Fibroblast of skin of left quadriceps (primary cell): ENCODE measurements at places on chromosomes 3 and 15.

DNA sequence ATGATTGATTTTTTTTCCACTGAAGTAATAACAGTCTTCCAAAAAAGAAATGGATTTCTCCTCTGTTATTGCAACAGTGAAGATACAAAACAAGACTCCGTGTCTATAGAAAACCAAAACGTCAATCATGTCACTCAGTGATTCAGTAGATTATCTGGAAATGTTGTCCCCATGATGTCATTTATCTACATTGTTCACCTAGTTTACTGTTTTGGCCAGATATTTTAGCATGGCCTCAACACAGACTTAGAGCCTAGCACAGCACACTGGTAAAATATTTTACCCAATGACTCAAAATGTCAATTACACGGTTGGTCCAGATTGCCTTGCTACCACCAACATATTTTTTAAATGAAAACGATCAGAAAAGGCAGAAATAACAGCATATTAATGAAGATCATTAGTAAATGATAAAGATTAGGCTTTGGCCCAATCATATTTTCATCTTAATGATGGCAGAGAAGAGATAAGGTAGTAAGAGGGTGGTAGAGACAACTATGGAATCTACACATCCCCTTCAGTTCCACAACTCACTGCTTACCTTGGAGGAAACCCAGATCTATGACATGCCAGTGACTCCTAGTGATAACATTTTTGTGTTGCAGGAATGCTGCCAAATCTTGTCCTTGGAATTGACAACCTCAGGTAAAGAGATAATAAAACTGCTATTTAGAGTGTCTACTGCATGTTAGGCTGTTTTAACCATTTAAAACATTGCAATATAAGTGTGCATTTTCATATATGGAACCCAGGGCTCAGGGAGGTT is 347.7 kb upstream of the ARPP21 start:
- no peak for DNase-seq

- no peak for DNase-seq
Observed at GRCh38 chr15:31483986-31484951, 157.6 kb downstream of the KLF13 start.

GRCh38 chr3:129003578-129004112 is 2.5 kb downstream of the EFCC1 start:
- no peak for DNase-seq

GRCh38 chr15:42772901-42773300 is 36.0 kb upstream of the CDAN1 start:
- no peak for DNase-seq

DNA sequence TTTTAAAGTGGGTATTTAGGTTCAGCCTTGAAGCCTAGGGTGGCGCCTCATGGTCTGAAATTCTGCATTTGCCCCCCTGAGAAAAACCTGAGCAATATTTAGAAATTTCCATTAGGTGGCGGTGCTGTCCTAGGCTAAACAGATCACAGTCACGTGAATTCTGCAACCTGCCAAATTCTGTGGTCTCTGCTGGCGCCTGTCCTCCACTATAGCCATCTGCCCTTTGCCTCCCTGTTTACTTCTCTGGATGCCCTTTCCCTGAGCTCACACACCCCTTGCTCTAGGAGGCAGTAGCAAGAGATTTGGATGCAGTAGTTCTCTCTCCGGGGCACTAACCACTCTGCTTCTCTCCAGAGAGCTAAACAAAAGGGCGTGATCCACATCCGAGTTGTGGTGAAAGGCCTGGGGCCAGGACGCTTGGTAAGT is 9.1 kb downstream of the MRPS11 start:
- no peak for DNase-seq

DNA sequence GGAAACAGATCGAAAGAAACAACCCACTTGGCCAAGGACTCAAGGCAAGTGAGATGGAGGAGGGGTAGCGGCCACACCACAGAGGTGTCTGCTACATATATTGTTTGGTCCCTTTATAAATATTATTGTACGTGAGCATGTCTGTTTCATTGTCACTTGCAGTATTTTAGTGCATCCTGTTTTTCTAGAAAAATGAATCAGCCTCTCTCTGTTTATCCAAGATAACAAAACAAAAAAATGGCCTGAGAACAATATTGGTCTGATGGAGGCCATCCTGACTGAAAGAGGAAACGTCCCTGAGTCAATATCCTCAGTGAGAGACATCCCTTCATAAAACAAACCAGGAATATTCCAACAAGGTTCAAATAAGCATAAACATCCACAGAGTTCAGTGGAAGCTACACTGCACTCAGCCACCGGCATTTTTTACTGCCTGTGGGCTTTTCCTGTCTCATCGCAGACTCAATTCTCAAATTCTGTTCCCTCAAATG is 42.0 kb downstream of the WWTR1 start:
- no peak for DNase-seq

DNA sequence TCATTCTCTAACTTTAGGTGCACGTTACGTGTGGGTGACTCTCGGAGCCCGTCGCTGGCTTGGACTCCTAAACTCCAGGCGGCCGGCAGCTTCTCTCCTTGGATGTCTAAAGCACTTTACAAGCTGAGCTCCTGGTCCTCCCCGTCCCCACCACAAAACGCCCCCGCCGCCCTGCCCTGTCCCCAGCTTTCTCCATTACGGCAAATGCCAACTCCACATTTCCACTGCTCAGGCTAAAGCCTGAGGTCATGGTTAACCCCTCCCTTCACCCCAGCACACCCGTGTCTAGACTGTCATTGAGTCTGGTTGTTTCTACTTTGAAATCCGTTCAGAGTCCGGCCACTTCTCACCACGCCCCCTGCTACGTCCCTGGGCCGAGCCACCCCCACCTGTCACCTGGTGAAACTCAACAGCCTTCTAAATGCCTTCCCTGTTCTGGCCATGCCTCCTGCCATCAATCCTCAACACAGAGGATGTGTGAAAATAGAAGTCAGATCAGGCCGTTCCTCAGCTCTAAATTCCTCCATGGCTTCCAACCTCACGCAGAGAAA is 8.1 kb upstream of the PCSK6 start:
- DNase-seq = no peak

DNA sequence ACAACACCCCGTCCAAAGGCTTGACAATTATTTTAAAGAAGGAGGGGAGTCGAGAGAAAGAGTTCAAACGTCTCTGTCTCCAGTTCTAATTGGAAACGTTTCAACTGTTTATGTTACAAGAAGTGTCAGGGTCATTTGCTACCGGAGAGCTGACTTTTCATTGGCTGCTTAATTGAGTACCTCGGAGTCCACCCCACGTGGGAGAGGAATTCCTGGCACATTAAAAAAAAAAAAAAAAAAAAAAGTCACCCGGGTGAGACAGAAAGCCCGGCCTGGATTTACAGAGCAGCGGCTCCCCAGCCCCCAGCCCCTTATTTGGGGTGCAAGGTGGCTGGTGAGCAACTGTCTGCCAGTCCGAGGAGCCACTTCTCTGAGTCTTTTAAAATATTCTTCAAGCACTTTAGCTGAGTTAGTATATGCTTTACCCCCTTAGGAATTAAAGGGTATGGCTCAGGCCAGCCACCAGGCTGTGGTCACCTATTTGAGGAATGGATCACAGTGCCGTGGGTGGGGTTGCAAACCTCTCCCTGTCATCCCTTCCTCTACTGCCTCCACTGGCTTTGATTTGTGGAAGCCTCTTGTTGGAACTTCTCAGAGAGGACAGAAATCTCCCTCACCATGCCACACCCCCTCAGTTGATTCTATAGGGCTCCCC is 3.9 kb upstream of the TLE3 start:
- peak; percentile 97 for DNase-seq

DNA sequence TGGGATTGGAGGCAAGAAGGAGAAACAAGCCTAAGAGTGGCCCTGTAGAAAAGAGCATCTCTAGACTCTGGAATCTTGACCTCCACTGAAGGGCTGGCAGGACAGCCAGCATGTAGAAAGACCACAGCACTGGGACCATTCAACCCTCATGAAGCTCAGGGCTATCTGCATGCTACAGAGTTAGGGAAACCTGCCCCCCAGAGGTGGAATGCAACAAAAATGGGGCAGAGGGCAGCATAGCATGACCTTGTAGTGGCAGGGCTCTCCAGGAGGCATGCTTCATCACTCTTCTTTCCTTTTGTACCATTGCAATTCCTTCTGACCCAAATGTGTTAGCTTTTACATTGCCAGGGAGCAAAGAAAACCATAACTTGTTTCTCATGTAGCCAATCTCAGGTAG is 445.4 kb downstream of the EPHB1 start:
- no peak for DNase-seq

DNA sequence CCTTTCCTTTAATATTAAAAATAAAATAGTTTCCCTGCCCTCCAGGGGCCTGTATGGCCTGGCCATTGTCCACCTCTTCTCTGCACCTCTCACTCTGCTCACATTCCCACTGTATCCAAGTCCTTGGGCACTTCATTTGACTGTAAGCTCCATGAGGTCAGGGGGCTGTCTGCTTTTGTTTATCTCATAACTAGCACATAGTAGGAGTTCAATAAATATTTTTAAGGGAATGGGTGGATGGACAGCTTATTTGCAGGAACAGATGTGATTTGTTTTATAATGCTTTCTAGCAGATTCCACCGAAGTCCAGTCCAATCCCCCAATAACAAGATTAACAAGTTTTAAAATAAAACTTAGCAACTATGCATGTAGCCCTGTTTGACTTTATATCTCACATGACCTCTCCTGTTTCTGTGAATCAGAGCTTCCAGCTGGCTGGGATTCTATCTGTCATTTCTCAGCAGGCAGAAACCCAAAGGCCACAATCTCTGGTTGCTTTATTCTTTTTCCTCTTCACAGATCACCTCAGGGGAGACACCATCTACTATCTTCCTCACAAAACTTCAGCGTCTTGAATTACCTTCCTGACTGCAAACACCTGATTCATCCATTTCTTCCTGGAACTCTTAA is 123.0 kb upstream of the NR2F2 start:
- no peak for DNase-seq

GRCh38 chr3:120177707-120178306 is 83.6 kb upstream of the GSK3B start:
- DNase-seq = no peak

DNA sequence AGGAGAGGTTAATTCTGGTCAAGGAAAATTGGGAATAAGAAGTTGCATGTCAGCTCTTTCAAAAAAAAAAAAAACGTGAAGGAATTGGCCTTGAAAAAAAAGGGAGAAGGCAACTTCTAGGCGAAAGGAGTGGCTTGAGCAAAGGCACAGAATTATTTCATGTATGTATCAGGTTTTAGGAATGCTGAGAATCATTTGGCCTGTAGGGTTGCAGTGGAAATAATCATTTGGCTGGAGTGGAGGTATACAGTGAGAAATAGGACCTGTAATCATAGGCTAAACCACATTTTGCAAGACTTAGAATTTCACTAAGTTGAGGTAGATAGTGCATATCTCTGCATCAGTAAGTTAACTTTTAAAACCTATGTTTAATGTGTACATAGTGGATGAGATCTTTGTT is 54.9 kb downstream of the EPHA6 start:
- DNase-seq = no peak

- no peak for DNase-seq
Observed at GRCh38 chr15:74800559-74801094, 12.0 kb upstream of the LMAN1L start.

GRCh38 chr15:74724570-74725224 is 631 bp downstream of the CYP1A1 start:
- no peak for DNase-seq

DNA sequence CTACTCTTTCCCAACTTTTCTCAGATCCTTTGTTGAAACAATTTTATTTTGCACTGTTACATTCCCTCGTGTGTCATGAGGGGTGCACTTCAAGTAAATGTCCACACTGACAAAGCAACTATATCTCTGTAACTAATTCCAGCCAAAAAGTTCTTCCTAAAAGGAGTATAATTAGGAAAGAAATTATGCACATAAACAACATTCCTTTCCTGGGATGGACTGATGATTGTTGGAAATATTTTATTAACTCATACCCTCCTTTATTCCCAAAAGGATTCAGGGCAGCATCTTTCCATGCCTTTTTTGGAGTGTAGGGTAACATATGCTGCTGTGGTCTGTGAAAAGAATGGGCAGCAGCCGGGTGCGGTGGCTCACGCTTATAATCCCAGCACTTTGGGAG is 426.1 kb upstream of the THBS1 start:
- no peak for DNase-seq

DNA sequence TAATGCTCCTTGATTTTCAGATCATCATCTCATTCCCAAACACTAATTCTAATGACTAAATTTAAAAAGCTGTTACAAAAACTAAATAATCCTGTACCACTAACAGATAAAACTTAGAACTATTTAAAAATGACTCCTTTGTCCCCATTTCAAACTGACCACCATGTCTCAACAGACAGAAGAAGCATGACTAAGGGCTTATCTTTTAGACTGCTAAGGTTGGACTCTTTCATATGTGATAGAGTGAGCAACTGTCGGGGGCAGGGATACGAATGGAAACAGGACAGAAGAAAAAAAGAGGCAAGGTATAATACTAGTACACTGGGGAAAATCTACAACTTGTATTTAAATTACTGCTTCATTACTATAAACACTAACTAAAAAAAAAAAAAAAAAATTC is 23.3 kb downstream of the SNX4 start:
- DNase-seq = no peak

GRCh38 chr3:31541089-31541488 is 8.4 kb downstream of the STT3B start:
- DNase-seq = no peak

GRCh38 chr3:197446700-197447056 is 109.1 kb downstream of the BDH1 start:
- DNase-seq = no peak

- no peak for DNase-seq
Observed at GRCh38 chr3:149391960-149392359, 14.5 kb upstream of the TM4SF1 start.

DNA sequence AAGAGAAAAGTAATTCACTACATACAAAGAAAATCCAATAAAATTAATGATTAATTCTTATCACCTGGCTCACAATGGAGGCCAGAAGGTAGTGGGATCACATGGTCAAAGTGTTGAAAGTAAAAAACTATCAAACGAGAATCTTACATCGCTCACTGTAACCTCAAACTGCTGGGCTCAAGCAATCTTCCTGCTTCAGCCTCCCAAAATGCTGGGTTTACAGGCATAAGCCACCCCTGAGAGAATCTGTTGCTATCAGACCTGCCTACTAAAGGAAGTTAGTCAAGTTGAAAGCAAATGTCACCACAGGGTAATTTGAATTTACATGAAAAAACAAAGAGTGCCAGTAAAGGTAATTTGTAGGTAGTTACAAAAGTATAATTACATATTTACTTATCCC is 103.3 kb downstream of the PCCB start:
- DNase-seq = no peak

DNA sequence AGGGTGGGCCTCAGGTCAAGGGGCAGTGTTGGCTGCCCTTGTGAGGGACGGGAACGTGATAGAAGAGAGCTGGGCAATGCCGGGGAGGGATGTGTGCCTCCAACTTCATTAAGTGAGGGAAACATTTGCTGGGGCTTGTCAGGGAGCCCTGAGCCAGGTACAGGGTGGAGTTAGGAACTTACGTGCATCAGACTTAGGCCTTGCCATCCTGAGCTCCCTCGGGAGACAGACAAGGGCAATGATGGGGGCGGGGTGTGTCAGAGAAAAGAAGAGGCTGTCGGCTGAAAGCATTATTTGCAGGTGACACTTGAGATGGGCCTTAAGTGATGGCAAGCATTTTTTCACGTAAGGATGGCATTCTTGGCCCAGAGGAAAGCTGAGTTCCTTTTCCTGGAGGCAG is 1.6 kb downstream of the FAM131A start:
- DNase-seq = no peak
